ENCODE measurements at places on chromosomes 7 and 10.

- no peak for DNase-seq
These were observed 85.0 kb upstream of the MYL10 start for GRCh38 chr7:101714097-101714496.

DNA sequence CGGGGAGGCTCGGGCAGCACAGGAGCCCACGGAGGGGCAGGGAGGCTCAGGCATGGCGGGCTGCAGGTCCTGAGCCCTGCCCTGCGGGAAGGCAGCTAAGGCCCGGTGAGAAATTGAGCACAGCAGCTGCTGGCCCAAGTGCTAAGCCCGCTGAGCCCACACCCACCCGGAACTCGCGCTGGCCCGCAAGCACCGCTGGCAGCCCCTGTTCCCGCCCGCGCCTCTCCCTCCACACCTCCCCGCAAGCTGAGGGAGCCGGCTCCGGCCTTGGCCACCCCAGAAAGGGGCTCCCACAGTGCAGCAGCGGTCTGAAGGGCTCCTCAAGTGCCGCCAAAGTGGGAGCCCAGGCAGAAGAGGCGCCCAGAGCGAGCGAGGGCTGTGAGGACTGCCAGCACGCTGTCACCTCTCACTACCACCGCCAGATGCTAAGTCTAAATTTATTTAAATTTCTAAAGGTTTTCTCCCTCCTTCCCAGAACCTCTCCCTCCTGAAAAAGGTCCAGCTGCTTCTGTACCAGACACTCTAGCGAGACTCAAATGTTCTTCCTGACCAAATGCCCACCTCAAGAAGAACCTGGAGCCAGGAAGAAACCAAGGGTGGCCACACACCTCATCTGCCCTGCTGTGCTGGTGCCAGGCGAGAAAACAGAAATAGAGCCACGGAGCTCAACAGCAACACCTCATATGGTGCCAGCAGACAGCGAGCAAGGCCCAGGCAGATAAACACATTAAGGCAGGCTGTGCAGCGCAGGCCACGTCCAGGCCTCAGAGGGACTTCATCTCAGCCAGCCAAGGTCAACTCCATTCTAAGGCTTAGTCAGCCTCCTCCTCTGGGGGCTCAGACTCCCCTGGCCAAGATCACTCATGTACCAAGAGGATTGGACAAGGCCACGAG is 47.0 kb downstream of the KCNMA1 start:
- DNase-seq = no peak

- no peak for DNase-seq
These were observed 67.8 kb downstream of the TMEM26 start for GRCh38 chr10:61385231-61386001.

GRCh38 chr10:60495338-60496055 is 105.8 kb upstream of the ANK3 start:
- no peak for DNase-seq

DNA sequence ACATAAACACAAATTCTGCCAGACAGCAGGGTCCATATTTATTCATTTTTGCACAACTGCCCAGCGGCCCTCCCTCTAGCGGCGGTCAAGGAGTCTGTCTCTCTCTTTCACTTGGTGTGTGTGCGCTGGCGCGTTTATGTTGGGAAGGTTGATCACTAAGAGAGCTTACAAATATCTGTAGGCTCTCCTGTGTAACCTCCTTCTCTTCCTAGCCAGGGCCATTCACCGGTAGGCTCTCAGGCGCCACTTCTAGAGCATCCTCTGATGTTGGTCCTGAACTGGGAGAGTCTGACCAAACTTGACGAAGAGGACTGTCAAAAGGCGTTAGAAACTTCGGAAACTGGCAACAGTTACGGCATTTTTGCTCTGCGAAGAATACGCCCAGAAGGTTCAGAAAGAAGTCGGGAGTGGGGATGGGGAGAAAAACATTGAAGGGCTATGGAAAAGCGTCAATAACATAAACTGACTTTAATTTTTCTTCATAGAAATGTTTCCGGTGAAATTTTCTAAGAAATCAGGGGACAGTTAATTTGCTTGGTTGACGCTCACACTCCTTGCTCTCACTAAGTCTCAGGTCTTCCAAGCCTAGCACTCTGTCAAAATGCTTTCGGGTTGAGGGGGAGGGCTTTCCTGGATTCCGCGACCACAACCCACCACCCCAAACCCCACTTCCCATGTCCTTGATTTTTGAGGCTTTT is 731.1 kb downstream of the ZWINT start:
- DNase-seq = peak; percentile 79
